ENCODE measurements at places on chromosomes 11 and 22. TPM values are rescaled to one million over a fixed set of nuclear protein-coding genes. Genes with fewer than 3 reads are reported as not detected.

GRCh38 chr11:10897150-10897549 is 39.3 kb upstream of the ZBED5 start:
- no peak for DNase-seq

C11orf52 gene
- total RNA-seq = 9.2 TPM

DNA sequence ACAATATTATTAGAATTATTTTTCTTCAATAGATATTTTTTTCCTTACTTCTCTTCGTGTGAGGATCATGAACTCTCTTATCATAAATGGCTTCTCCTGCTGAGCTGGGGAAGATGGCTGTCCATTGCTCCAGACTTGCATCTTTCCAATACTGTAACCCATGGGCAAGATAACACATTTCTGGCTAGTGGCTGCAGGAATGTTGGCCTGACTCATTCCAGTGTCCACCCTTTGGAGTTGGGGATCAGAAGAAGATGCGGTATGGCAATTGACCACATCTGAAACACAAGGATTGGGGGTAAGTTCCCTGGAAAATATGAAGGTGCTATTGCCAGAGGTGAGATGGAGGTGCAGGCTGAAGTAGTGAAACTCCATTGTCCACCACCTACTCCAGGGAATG is 92.8 kb downstream of the FAR1 start:
- no peak for DNase-seq

TPBGL gene
- not detected for total RNA-seq

- no peak for DNase-seq
Observed at GRCh38 chr22:35152316-35152715, 86.4 kb downstream of the ISX start.

H19 gene
- 0.55 TPM for total RNA-seq

GRCh38 chr11:111229604-111230003 is 15.9 kb upstream of the POU2AF2 start:
- DNase-seq = no peak

- no peak for DNase-seq
Observed at GRCh38 chr11:125685228-125685627, 4.6 kb upstream of the ACRV1 start.

- no peak for DNase-seq
Observed at GRCh38 chr11:70367071-70367470, 31.3 kb upstream of the CTTN start.

DNA sequence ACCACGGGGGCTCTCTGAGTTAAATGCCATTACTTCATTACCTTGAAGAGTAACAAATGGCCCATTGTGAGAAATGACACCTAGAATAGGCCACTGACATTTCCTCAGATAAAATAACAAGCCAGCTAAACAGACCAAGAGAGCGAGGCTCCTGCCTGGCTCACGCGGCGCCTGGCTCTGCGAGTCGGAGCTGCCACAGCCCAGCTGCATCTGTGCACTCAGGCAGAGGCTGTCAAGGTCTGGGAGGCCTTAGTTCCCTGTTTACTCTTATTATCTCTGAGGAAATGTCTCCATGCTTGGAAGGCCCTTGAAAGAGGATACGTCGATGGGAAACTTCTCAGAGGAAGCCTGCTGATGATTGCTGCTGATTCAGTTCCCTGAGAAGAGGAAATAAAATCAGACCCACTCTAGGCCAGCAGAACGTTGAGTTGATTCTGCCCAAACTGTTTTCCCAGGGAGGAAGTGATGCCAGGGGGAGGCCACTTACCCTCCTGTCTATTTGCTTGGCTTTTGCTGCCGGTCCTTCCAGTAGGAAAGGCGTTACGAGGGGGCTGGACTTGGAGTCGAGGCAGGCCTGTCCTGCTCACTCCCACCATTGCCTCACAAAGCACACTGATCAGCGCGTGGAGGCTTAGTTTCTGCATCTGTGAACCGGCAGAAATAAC is 208.8 kb downstream of the TBC1D22A start:
- DNase-seq = no peak

DNA sequence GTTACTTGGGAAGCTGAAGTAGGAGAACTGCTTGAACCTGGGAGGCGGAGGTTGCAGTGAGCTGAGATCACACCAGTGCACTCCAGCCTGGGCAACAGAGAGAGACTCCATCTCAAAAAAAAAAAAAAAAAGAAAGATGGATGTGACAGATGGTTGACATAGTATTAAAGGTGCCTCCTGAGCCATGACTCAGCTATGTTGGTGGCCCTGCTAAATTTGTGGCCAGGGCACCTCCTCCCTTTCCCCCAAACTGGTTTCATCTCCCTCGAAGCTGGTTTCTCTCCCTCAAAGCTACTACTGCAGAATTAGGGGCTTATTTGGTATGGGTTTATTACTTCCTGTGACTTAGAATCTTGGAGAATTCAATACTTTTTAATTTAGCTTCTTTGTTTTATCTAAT is 31.5 kb downstream of the SDHD start:
- DNase-seq = no peak

SLC6A5 gene
- total RNA-seq = not detected

DNA sequence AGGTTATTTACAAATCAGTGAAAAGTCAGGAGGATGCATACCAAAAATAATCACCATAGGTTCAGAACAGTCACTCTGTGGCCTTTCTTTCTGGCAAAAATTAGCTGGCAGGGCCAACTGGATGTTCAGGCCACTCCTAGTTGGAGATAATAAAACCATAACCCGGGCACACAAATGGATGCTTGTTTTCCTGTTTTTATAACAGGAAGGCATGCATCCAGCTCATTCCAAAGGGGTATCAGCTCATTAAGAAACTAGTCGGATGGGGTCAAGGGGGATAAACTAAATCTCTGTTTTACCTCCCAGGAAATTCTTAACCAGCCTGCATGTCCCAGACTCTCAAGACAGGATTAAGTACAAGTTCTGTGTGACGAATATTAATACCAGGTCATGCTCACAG is 81.0 kb downstream of the FBXO7 start:
- DNase-seq = no peak

OR56B4 gene
- total RNA-seq = not detected

UBQLNL gene
- total RNA-seq = not detected

GRCh38 chr11:94785509-94785908 is 17.4 kb downstream of the AMOTL1 start:
- no peak for DNase-seq

DNA sequence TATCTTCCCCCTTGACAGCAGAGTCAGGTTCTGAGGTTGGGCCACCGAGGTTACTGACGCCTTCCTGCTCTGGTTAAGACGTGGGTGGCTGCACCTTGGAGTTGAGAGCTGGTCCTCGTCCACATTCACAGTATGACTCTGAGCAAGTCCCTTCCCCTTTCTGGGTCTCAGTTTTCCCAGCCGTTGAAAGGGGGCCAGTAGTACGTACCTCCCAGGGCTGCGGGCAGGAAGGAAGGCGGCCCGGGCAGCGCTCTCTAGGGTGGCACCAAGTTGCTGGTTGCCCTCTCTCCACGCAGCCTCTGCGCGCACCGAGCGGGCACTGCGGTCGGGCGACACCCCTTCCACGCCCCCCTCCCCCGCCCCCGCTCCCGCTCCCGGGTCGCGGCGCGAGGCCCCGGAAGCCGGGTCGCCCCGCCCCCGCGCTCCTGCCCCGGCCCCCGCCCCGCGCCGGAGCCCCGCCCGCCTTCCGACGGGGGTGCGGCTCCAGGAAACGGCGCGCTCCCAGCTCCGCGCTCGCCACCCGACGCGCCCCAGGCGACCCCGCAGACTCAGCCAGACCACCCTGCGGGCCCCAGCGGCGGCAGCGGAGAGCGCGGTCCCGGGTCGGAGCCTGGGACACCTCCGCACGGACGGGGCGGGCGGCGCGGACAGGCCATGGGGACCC is at the start of gene EHBP1L1:
Gene EHBP1L1, plus strand, starts transcription at position 486 of the 664 bp plus-strand sequence. CDS start 250 bp downstream, outside the sequence.
- DNase-seq = peak; percentile 57

MAPK8IP2 gene
- total RNA-seq = 0.30 TPM

KCNJ5 gene
- not detected for total RNA-seq

Measured in renal cortical epithelial cell (primary cell).